ENCODE measurements at places on chromosomes 6 and 20.

DNA sequence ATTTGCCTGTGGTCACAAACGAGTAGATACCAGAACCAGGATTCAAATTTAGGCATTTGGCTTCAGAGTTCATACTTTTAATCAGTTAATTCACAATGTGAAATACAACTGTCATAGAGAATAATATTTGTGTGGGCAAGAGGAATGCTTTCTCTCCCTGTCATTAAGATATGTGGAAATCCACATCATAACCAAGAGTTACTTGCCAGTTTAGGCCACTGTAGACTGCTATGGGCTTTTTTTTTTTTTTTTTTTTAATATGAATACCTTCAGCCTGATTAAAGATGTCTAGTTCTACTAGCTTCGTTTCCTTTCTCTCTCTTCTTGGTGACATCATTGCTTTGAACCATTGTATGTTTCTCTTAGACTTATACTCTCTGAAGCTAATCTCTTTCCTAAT, 244.9 kb downstream of the ZFAND3 start:
- DNase-seq: no peak

- DNase-seq: no peak
Observed at GRCh38 chr6:3317741-3318211, 59.0 kb downstream of the PSMG4 start.

- no peak for DNase-seq
Observed at GRCh38 chr6:167094820-167095637, 27.9 kb upstream of the CCR6 start.

- no peak for DNase-seq
Observed at GRCh38 chr6:16333580-16333979, 95.2 kb downstream of the GMPR start.

- DNase-seq: no peak
Observed at GRCh38 chr20:46523696-46524328, 10.5 kb upstream of the ZNF334 start.

GRCh38 chr20:18087054-18087453, 29.3 kb upstream of the OVOL2 start:
- DNase-seq: no peak

DNA sequence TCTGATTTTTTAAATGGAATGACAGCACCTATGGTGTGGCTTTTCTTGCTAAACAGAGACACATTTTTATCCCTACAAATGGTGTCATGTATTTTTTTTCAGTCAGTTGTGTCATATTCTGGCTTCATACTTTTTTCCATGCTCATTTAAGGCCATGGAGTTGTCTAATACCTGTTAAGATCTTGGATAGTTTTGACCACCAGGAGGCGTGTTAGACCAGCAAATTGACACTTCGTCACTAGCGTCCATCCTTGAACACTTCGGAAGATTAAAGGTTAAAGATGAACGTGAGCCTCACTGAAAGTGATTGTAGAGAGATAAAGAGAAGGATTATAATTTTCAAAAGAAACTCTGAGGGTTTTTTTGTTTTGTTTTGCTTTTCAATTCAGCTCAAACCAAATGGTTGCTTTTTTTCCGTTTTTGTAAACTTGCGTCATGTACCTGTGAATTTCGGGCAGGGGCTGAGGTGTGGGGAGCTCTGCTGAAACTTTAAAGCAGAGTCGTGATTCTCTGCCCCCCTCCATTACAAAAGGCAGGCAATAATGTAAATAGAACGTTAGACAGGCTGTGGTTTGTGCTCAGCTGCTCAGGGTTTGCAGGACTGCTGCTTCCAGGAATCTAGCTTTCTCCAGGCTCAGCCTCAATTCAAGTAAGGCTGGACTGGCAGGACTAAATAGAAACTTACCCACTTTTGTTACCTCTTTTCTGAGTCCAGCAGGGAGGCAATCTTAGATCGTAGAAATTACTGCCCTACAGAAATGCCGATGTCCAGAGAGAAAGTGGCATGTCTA, 245.1 kb downstream of the FOXA2 start:
- DNase-seq: no peak

DNA sequence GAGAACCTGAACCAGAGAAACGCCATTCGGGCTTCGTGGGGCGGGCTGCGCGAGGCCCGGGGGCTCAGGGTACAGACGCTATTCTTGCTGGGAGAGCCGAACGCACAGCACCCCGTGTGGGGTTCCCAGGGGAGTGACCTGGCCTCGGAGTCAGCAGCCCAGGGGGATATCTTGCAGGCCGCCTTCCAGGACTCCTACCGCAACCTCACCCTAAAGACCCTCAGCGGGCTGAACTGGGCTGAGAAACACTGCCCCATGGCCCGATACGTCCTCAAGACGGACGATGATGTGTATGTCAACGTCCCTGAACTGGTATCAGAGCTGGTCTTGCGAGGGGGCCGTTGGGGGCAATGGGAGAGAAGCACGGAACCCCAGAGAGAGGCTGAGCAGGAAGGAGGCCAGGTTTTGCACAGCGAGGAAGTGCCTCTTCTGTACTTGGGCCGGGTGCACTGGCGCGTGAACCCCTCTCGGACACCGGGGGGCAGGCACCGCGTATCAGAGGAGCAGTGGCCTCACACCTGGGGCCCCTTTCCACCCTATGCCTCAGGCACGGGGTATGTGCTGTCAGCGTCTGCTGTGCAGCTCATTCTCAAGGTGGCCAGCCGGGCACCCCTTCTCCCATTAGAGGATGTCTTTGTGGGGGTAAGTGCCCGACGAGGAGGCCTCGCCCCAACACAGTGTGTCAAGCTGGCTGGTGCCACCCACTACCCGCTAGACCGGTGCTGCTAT, 904 bp downstream of the B3GALT4 start:
- DNase-seq: no peak

GRCh38 chr20:1800777-1801176, 94.4 kb upstream of the SIRPA start:
- no peak for DNase-seq

DNA sequence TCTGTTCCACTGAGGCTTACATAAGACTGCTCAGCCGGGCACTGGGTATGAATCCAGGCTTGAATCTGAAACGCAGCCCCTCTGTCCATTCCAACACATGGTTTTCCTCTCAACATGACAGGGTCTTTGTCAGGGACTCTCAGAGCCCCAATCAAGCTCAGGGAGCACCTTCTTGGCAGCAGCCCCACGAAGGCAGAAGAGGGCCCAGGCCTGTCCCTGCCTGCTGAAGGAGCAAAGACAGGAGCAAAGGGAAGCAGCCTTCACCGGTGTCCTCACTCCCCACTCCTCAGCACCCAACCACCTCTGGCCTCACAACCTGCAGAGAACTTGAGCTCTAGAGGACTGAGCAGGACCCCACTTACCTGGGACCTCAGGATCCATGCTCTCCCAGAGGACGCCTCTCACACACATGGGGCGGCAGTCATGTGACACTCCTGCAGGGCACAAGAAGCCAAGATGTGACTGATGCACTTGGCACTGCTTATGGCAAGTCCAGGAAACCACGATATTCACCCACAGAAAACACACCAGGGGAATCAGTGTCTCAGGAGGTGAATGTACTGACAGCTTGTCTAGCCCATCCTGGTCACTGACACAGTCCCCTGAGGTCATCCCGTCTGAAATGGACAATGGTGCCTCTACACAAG, 4.3 kb downstream of the SNHG17 start:
- no peak for DNase-seq

DNA sequence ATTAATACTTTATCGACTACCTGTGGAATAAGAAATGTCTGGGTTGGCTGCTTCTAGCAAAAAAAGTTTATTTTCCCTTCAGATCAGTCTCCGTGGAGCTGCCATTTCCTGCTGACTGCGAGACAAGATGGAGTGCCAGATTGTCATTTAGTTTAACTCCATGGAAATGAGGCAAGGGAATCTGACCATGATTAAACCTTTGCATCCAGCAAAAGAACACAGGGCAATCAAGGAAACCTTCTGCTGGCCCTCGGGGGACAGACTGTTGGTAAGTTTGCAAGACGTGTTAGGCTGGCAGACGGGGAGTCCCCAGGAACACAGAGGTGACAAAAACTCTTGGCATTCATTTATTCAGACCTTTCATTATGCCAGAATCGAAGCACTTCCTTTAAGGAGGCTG, 52.2 kb upstream of the SPACA1 start:
- no peak for DNase-seq

- DNase-seq: no peak
Observed at GRCh38 chr20:7146552-7147219, 379.2 kb downstream of the BMP2 start.
